ENCODE measurements at places on chromosomes 2 and 18.

DNA sequence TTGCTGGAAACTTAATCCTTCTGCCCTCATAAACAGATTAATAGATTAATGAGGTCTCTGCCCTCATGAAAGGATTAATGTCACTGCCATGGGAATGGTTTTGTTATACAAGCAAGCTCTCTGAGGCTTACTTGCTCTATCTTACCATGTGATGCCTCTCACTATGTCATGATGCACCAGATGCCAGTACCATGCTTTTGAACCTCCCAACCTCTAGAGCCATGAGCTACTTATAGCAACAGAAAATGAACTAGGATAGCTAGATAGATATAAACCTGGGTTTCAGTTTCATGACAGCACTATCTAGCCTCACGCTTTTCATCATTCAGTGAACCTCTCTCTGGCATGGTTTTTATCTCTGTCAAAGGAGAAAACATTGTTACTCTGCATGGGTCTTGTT, 371.6 kb upstream of the LRP1B start:
- no peak for DNase-seq

GRCh38 chr2:33316328-33316727, 160.1 kb upstream of the RASGRP3 start:
- no peak for DNase-seq

- no peak for DNase-seq
Observed at GRCh38 chr18:32548688-32549087, 78.0 kb upstream of the GAREM1 start.

DNA sequence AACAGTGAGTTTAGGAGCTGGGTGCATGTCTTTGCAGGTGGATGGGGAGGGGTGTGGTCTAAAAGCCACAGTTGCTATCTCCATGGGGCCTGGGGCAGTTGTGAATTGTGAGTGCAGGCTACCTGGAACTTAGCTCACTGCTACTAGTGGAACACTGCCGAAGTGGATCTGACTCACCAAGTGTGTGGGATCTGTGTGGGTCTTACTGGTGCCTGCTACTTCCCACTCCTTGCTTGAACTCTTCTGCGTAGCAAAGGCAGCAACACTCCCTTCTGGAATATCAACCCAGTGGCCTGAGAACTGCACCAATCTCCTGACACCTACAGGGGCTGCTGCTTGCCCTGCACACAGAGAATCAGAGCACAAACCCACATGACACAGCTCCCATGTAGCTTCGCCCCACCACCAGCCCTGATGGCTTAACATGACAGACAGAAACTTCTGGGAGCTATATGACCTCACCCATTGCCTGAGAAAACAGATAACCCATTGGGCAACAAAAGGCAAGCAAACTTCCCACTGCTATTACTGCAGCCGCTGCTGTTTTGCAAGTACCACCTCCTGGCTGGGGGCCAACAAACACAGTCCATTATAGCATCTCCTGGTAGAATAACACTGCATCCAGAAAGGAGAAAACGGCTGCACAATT, 455.1 kb upstream of the DDX18 start:
- DNase-seq = no peak

DNA sequence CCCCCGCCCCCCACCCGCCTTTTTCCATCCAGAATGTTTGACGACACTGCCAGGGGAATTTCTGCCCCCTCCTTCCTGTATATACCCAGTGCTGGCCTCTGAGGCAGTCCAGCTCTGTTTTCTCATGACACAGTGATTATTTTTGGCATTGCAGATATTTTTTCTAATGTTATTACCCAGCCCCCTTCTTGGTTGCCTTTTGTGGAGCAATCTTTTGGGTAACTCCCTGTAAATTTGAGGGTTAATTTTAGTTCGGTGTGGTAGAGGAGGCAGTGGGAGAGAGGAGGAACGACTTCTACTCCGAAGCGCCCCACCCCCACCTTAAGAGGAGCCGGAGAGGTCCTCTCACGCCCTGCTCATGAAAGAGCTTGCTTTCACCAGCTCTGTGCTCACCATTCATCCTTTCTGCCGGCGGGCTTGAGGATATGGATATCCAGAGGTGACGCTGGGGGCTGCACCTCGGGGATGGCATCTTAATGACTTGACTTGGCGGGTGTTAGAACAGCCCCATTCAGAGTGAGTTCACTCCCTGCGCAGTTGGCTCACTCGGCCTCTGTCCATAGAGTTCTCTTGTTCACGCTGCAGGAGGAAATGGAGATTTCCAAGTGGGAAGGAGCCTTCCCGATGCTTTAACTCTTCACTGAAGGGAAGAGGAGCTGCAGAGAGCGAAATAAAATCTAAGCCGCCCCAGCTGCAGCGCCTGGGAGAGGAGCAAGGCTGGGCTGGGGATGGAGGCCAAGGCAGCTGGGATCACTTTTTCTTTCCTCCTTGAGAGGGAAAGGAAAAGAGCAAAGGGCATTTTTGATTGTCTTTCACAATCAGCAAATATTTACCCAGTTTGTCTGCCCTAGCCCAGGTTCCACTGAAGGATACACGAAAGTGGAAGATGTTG, 38.4 kb downstream of the EPAS1 start:
- DNase-seq = no peak

GRCh38 chr18:69220529-69220928, 180.2 kb upstream of the DOK6 start:
- no peak for DNase-seq

DNA sequence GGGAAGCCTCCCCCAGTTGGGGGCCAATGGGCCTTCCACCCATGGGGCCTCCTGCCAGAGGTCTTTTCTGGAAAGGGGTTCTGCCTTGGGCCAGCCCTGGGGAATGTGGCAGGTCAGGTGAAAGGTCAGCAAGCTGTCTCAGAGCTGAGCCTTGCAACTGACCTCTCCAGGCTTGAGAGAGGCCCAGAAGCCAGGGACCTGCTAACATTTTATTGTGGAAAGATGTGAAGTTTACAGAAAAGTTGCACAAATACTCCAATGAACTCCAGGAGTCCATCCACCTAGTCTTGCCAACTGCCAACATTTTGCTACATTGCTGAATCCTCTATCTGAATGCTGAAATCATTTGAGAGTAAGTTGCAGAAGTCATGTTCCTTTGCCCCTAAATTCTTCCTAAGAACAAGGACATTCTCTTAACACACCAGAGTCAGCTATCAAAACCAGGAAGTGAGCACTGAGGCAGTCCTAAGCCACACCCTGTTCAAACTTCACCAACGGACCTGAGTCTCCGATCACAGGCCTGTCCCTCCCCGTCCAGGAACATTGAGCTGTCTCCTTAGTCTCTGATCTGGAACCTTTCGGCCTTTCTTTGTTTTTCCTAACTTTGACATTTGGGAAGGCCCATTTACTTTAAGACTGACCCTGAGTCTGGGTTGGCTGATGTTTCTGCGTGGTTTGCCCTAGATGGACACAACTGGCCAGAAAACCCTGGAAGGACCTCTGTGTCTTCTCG, 4.0 kb downstream of the SNORC start:
- DNase-seq = peak; percentile 80

DNA sequence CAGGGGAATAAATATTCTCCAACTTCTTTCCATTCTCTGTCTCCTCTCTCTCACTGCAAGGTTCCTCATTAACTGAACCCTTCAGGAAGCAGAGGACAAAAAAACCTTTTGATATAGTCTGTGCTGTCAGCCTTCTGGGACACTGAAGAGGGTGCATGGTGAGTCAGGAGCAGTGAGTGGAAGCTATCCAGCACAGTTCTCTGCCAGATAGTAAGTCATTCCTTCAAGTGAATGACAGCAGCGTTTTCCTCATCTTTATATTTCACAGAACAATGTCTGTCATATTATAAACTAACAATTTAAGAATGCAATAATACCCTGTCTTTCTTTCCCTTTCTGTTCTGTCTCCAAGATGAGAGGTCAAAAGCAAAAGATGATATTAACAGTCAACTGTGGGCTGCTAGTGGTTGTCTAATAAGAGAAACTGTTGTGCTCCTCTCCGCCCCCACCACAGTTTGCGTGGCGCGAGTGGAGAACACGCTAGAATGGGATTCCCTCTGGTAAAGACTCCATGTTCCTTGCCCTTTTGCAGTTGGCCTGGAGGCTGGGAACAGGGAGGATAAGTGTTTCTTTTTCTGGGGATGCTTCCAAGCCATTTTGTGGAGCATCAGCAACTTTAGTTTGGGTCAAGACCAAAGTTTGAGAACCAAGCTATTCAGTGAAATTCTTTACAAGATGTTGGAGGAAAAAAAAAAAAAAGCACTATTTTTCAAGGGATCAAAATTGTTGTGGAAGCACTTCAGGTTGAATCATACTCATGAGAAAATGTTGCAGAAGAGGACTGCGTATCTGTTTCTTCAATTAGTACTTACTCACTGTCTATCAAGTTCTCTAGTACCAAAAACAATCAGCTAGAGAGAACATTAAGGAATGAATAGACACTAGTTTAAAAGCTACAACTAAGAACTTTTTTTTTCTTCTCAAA, 430.2 kb downstream of the SETBP1 start:
- no peak for DNase-seq

All from MV-4-11 (cell line).